Activated T-helper 2 cell treated with anti-CD3 and anti-CD28 coated beads, Interferon-gamma antibody, Interleukin-2, Interleukin-4, amounts not matched to agents 10 μg/mL and 5 μg/mL and 100 μg/mL, durations not matched to agents 14 hours and 24 hours and 36 hours (primary cell): ENCODE measurements at places on chromosomes 5 and 9.

DNA sequence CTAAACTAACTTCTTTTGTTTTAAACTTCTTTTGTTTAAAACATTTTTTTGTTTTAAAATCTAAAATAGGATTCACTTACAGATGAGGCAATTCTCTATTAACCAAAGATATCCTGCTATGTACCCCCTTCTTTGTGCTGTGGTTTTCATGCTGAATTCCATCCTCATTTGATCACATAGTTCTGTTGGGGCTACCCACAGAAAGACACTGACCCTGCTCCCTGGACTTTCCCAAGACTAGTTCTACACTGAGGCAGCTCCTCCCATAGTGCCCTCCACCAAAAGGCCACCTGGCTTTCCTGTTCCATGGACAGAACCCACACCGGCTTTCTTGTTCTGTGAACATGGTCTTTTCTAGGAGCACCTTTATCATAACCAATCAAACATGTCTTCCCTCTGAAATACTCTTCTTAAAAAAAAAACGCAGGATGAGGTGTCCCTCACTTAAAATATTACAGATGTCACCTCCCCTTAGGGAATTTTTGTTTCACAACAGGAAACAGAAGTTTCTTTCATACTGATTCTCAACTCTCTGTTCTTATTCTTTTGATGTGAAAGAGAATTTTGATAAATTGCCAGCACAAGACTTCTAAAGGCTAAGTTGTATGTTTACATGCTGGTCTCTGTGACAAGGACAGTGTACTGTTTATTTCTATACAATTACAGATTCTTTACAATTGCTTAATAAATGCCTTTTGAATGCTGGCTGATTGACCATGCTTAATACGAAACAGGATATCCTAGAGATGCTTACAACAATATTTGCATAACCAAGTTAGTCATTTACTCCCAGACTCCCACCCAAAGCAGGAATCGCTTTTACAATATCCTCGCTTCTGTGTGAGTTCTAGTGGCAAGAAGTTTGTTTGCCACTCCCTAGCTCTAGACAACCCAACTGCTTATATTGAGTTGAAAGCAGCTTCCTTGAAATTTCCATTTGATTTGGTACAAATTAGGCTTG lies 300.4 kb downstream of the DTWD2 start:
- no peak for DNase-seq

DNA sequence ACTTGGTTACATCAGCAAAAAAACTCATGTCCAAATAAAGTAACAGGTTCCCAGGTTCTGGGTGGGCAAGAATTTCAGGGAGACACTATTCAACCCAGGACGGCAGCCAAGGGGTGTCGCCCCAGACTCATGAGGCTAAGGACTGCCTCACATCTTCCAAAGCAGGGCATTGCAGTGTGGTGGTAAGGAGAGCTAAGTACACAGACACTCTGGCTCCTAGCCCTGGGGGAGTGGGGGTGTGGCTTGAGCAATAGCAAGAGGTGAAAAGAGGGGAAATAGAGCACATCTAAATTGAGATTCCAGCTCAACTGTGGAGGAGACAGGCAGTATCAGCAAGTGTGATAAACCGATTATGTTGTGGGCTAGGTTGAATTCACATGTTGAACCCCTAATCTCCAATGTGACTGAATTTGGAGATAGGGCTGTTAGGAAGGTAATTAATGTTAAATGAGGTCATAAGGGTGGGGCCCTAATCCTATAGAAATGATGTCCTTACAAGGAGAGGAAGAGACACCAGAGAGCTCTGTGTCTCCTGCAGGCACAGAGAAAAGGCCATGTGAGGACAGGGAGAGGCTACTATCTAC lies 49.9 kb upstream of the MARCHF11 start:
- DNase-seq = no peak

- no peak for DNase-seq
These were observed 314.7 kb upstream of the GRAMD2B start for GRCh38 chr5:126108470-126108869.

GRCh38 chr5:179192891-179193470 lies 132.8 kb downstream of the ZNF354C start:
- DNase-seq = no peak

- no peak for DNase-seq
These were observed 70.2 kb upstream of the TLE4 start for GRCh38 chr9:79501546-79501945.

DNA sequence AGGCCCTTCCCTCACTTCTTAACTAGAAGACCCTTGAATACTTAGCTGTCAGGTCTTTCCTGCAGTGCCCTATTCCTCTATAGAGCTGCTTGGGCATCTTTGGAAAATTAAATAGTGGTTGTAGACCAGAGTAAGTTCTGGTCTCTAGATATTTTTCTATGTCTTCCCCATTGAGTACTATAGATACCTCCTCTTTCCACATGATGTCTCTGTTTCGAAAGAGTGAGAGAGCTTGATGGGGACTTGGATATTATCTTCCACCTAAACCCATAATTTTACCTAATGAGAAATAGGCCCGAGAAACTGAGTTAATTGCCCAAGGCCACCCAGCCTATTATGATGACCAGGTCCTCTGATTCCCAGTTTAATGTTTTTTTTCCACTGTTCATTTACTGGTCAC lies 40.2 kb downstream of the SPEF2 start:
- no peak for DNase-seq

- no peak for DNase-seq
These were observed 45.6 kb downstream of the S1PR3 start for GRCh38 chr9:89036891-89037290.

GRCh38 chr9:73906671-73907070 lies 590.5 kb upstream of the RORB start:
- DNase-seq = no peak

DNA sequence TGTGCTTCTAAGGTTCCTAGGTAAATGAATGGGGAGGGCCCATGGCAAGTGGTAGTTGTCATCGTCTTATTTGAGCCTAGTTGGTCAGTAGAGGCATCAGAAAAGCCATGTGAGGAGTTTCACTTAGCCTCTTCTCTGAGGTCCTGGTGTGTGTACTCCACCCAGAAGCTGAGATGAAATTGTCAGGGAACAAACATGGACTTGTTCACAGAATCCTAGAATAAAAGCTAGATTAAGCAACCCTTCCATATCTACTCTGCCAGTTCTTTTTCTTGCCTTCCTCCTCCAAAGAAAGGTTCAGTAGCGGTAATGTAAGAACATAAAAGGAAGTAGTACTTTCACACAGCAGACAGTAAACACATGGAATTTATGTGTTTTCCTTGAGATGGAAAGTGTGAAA lies 70.4 kb downstream of the ARHGAP26 start:
- DNase-seq = no peak

DNA sequence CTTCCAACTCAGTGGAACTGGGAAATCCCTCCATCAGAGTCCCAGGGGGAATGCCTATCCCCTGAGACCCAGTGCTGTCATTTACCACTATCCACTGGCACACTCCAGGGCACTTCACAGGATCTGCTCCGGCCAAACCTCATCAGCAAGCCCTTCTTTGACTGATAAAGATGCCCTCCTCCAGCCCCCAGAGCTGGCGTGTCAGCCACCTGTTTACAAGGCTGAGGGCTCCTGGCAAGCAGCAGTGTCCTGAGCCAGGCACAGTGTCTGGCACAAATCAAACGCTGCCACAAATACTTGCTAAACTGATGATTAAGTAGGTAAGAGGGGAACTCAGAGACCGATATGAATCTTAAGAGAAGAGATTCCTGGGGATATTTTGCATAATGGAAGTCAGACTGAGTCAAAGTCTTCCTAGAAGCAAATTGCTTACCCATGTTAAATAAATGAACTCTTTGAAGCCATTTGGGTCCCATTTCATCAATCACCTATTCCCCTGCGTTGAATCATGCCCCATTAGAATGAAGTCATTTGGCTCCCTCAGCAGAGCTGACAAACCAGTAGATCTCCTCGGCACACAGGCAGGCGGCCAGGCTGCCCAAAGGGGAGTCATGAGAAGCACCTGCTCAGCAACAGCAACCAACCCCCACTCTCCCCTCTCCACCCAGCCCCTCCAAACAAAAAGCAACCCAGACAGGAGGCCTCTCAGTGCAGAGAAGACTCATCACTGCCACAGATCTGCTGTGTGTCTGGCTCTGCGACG lies 97.4 kb downstream of the CDK5RAP2 start:
- DNase-seq = no peak

DNA sequence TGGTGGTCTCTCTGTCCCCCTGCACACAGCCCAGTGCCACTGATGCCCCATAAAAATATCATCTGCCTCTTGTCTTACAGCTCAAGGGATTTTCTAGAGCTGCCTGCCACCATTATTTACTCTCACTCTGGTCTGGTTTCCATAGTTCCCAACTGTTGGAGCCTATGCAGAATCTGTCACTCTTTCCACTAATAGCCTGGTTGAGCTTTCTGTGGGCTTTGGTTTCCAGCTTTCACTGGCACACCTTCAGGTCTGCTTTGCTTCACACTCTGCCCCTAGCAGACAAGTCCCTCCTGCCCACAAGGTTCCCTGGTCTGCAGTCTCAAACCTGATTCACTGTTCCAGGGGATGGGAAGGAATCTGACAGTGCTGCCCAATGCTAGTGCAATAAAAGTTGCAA lies 103.0 kb upstream of the FTMT start:
- DNase-seq = no peak

GRCh38 chr5:33662722-33663427 lies 222.1 kb downstream of the TARS1 start:
- no peak for DNase-seq

GRCh38 chr9:71627537-71627936 lies 140.8 kb downstream of the CEMIP2 start:
- DNase-seq = no peak

DNA sequence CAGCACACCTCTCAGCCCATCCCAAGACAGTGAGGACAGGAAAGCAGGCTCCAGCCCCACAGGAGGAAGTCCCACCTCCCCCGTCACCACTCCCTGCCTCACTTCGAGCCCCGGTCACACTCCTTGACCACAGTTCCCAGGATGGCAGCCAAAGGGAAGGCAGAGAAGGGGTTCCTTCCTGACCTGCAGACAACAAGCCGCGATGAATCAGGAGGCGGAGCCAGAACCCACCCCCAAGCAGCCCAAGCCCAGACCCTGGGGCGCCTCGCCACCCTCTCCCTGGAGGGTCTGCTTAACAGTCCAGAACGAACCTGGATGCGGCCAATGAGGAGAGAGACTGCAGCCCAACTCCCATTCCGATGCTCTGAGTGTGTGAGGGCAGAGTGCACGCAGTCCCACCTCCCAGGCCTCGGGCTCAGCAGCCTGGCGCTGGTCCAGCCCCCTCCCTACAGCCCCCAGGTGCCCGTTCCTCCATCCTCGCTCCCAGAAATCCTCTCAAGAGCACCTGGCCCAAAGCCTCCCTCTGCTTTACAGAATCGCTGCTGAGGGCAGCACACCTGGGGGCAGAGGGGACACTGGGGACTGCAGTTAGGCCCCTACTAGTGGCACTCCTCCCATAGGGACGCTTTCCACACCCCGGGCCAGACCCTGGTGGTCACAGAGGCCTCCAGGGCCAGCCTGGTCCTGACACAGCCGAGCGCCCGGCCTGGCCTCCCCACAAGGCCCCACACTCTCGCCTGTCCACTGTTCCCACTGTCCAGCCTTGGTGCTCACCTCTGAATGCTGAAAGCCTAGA lies 69.6 kb upstream of the LRRTM2 start:
- no peak for DNase-seq

- peak; percentile 46 for DNase-seq
These were observed 2.3 kb downstream of the TTF1 start for GRCh38 chr9:132404228-132404881.

DNA sequence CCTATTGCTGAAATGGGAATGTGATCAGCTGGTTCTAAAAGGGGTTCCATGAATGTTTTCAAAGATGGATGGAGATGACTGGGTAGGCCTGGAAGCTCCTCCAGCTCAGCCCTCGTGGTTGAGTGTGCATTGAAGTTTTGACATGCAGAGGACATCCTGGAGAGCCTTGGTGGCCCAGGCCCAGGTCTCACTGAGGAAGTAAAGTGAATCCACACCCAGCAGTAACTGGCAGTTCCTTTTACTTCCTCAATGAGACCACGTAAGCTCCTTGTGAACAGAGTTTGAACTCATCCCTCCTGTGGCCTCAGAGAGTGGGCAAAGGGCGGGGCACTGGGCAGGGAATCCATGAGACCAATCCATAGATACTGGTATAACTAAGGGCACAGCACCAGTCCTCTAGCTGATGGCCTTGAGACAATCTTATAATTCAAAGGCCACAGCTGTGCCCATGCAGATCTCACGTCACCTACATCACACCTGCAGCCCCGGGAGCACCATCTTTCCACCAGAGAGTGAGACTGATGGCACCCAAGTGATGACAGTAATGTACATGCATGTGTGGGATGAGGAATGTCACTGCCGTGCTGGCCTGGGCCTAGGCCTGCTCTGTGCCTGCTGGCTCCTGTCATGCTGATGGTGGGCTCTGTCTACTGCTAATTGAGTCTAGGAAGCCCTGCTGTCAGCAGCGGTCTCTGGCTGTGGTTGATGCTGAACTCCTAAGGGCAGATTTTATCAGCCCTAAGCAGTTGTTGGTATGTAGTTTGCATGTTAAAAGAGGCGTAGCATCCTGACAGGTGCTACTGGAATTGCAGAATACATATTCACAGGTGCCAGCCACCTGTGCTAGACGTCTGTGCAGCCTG lies 257.8 kb downstream of the FSTL4 start:
- no peak for DNase-seq

DNA sequence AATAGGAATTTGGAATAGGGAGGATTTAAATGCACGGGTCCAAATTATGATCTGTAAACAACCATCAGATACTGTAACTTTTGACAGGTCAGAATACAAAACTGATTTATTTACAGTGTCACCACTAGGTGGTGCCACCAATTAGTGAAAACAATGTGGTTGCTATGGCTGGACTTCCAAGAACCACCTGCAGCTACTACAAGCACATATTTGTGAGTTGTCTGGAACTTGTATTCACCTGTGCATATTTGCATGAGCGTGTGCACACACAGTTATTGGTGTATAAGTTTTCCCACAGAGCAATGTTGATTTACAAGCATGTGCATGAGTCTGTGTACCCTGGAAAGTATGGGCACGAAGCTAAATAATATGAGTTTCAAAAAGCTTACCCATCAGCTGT lies 3.0 kb upstream of the HRCT1 start:
- no peak for DNase-seq

DNA sequence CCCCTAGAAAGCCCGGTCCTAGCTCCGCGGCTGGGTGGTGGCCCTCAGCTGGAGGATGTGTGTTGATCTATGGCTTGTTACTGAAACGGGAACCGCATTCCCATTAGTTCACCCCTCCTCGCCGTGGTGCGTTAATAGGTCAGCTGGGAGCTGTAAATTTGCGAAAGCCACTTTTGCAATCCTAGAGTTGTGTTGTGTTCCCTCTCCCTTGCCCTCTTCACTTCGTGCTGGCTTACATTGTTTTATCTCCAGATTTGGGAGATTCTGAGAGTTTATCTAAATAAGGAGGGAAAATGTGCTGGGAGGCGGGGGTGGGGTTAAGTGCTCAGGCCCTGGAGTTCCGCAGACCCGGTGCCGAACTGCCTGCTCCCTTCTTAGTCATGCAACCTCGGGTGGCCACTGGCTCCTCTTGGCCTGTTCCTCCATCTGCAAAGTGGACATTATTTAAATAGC lies 62.8 kb downstream of the HMCN2 start:
- no peak for DNase-seq

DNA sequence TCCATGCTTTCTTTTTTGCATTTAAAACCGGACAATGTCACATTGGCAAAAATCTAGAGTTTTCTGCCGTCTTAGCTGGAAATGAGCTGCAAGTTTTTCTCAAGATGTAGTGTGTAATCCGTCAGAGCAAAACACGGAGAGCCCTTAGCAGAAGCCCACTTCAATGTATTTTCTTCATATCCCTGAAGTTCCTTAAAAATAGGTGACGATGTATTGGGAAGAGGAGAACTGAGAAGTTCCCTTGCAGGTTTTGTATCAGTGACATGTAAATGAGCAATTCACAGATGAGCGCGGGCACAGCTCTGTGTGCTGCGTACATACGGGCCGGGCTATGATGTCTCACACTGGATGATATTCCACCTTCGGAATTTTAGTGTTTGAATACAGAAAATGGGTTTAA lies 14.8 kb upstream of the CLPTM1L start:
- DNase-seq = no peak
